ENCODE measurements at places on chromosomes 3 and 15.

GRCh38 chr3:132661101-132661500, 972 bp downstream of the UBA5 start:
- DNase-seq = no peak

DNA sequence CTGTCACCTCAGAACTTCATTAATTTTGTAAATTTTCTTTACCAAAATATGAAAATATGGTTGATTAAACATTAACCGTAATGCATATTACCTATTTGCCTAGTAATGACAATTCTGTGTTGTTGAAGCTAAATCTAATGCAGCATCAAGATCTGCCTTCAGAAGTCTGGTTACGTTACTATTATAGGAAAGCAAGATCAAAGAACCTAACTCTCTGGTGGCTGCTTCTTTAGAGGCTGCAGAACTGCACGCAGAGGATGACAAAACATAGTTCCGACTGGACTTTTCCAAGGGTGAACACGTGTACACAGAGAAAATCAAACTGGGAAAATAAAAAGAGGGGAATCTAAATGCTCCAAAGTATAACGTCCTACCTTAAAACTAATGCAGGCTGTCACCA, 20.5 kb downstream of the CD47 start:
- DNase-seq = no peak

DNA sequence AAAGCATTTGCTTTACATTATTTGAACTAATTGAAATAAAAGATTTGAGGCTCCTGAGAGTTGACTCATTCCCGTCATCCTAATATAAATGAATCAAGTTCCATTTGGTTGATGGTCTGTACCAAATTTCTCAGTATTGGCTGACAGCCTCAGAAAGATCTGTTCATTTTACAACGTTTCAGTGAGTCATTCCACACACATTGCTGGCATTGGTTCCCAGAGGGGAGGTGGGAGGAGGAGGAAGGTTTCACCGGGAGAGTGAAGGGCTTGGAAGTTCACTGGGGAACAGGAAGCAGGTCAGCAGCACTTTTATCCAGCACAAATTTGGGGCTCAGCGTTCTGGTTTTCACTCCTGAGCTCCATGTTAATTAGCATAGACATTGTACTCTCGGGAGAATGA, 176.7 kb upstream of the CADPS start:
- DNase-seq = peak; percentile 37

GRCh38 chr3:194323785-194324735, 27.1 kb downstream of the CPN2 start:
- DNase-seq = no peak

- no peak for DNase-seq
Measured at GRCh38 chr3:47762233-47762632, 19.5 kb downstream of the SMARCC1 start.

DNA sequence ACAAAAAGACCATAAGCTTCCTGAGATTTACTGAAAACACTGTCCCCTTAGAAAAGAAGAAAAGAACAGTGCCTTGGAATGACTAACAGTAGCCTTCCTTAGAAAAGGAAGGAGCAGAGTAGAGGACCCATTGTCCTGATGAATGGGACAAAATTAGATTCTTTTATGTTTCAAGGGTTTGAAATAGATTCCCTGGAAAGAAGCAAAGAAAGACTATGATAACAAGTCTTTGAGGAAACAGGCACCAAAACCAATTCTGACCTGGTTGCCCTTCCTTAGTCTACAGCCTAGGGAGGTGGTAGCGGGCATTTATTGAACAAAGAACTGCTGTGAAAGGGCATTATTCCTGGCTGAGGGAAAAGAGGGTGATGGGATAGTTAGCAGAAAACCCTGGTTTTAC, 1024.8 kb downstream of the TBL1XR1 start:
- no peak for DNase-seq

All from putamen (tissue), 1 donor.